ENCODE measurements at places on chromosomes 6 and 20.

DNA sequence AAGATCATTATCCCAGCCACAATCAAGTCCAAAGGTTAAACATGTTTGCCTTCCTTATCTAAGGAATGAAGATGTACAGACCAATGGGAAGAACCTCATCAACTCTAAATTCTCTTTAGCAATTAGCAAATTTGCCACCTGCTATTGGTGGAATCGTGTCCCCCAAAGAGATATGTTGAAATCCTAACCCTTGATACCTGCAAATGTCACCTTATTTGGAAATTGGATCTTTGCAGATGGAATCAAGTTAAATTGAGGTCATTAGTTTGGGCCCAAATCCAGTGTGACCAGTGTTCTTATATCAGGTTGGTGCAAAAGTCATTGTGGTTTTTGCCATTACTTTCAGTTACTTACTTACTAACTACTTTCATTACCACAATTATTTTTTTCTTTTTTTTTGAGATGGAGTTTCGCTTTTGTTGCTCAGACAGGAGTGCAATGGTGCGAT is 31.3 kb downstream of the KLHL31 start:
- peaks cover 27% of the 10 kb centered on the region for H3K27me3 ChIP-seq
- H3K36me3 ChIP-seq, result no peaks in the 10 kb centered on the region
- peaks cover 7% of the 10 kb centered on the region for H3K4me1 ChIP-seq
- no peak overlapping the region for H3K27ac ChIP-seq
- no peak for DNase-seq

GRCh38 chr6:140538926-140539325 is 1164.5 kb upstream of the CITED2 start:
- H3K27me3 ChIP-seq, result no peaks in the 10 kb centered on the region
- H3K4me1 ChIP-seq, result no peaks in the 10 kb centered on the region
- H3K4me3 ChIP-seq, result no peak overlapping the region
- no peak for DNase-seq
- H3K36me3 ChIP-seq, result no peaks in the 10 kb centered on the region
- no peak overlapping the region for H3K27ac ChIP-seq

- no peak for DNase-seq
- H3K4me1 ChIP-seq, result no peaks in the 10 kb centered on the region
- H3K27ac ChIP-seq, result no peak overlapping the region
- H3K4me3 ChIP-seq, result no peak overlapping the region
- H3K27me3 ChIP-seq, result no peaks in the 10 kb centered on the region
Measured at GRCh38 chr6:50990750-50991446, 172.2 kb downstream of the TFAP2B start.

GRCh38 chr6:25401711-25402110 is 122.5 kb downstream of the CARMIL1 start:
- no peak overlapping the region for H3K4me3 ChIP-seq
- peaks cover 5% of the 10 kb centered on the region for H3K4me1 ChIP-seq
- H3K36me3 ChIP-seq, result peaks cover 2% of the 10 kb centered on the region
- no peak for DNase-seq

GRCh38 chr6:138529478-138529877 is 30.2 kb upstream of the NHSL1 start:
- DNase-seq, result no peak
- no peaks in the 10 kb centered on the region for H3K36me3 ChIP-seq
- no peak overlapping the region for H3K4me3 ChIP-seq
- H3K27ac ChIP-seq, result no peak overlapping the region

DNA sequence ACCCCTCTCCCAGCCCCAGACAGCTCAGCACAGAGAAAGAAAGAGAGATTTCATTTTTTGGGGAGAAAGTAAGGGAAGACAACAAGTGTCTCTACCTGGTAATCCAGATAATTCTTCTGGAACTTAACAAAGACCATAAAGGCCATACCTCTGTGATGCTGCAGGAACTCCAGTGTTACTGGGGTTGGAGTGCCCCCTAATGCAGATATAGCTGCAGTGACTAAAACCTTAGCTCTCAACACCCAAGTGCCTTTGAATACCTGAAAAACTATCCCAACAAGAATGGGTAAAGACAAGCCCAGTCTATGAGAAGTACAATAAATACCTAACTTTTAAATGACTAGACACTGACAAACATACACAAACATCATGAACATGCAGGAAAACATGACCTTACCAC is 365.3 kb upstream of the PTCHD4 start:
- no peak overlapping the region for H3K27ac ChIP-seq
- H3K4me3 ChIP-seq, result no peak overlapping the region
- no peak for DNase-seq

DNA sequence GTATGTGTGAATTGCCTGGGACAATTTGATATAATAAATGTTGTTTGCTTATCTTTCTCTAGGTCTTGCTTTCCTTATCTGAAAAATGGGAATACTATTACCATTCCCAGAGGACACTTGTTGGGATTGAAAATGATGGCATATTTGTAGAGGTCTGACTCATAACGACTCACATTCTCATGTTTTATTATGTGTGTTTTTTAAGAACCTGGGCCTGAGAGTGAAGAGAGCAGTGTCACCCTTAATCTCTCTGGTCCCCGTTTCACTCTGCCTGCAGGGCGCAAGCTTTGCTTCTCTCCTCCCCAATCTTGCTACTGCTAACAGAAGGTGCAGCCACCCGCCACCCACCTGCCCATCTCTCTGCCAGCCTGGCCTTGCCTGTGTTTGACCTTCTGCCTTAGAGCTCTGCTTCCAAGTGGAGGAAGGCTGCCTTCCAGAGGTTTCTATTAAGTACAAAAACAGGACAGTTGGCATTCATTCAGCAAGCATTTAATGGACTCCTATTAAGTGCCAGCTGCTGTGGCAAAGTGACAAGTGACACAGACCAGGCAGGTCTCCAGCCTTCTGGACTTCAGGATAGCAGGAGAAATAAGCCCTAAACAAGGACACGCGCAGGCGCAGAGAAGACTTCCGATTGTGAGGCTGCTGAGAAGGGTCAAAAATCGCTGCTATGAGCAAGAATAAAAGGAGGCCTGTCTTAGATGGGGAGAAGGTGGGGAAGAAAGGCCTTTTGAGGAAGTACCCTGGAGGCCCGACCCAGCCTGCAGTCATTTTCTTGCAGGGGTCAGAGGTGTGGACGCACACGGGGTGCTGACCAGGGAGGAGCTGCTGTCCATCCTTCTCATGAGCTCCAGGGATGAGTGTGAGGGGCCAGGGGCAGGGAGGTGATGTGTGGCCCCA is 112.5 kb downstream of the JPH2 start:
- no peak overlapping the region for H3K4me3 ChIP-seq
- peaks cover 12% of the 10 kb centered on the region for H3K27me3 ChIP-seq
- DNase-seq, result no peak
- peak overlapping the region; percentile 86 for H3K27ac ChIP-seq

- no peak overlapping the region for H3K4me3 ChIP-seq
- no peak overlapping the region for H3K27ac ChIP-seq
- no peaks in the 10 kb centered on the region for H3K27me3 ChIP-seq
- peaks cover 6% of the 10 kb centered on the region for H3K36me3 ChIP-seq
- H3K4me1 ChIP-seq, result no peaks in the 10 kb centered on the region
Measured at GRCh38 chr6:111185954-111186353, 98.7 kb downstream of the SLC16A10 start.

DNA sequence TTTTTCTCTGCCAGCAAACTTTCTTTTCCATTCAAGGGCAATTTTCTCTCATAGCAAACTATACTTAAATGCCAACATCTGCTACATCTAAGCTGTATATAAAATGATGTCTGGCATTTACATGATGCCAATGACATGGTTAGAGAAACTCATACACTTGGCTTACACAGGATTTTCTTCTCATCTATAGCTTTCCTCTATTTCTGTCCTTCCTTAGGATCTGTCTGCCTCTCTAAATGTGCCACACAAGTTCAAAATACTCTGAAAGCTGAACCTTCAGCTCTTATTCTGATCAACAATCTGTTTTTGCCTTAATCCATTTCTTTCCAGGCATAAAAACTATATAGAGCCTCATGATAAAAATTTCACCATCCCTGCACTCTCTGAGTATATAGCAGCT is 290.9 kb upstream of the RNF217 start:
- DNase-seq, result no peak
- H3K27ac ChIP-seq, result no peak overlapping the region
- no peaks in the 10 kb centered on the region for H3K27me3 ChIP-seq
- H3K4me1 ChIP-seq, result no peaks in the 10 kb centered on the region
- no peaks in the 10 kb centered on the region for H3K36me3 ChIP-seq

GRCh38 chr6:81130969-81131368 is 621.5 kb downstream of the TENT5A start:
- DNase-seq, result no peak
- no peaks in the 10 kb centered on the region for H3K36me3 ChIP-seq
- H3K27me3 ChIP-seq, result no peaks in the 10 kb centered on the region
- H3K4me3 ChIP-seq, result no peak overlapping the region

DNA sequence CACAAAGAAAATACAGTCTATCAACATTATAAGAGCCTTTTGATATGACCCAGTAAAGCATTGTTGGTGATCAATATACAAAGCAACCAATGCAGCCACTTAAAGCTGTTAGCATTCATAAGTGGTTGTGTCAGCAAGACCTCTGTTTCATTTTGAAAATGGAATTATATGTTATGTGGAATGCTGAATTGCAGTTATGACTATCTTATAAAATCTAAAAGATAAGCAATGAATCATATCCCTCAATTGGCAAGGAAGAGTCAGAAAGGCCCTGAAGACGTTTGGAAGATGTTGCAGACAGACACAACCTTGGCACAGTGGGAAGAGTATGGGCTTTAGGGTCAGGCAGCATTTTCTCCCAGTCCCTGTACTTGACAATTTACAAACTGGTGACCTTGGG is 93.8 kb upstream of the RNF217 start:
- DNase-seq, result no peak
- peaks cover 12% of the 10 kb centered on the region for H3K27me3 ChIP-seq
- peaks cover 2% of the 10 kb centered on the region for H3K4me1 ChIP-seq
- no peak overlapping the region for H3K27ac ChIP-seq
- no peaks in the 10 kb centered on the region for H3K36me3 ChIP-seq

DNA sequence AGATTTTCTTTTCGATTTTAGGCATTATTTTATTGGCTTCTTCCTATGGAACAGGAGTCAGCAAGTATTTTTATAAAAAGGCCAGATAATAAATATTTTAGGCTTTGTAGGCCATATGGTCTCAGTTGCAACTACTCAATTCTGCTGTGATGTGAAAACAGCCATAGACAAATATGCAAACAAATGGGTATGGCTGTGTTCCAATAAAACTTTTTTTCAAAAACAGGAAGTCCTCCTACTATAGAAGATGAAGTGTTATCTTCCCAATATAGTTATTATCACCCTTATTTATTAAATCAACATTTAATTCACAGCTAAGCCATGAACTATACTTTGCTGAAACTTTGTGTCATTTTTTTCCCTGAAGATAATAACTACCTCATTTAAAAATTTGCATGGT is 57.2 kb downstream of the CHD6 start:
- H3K4me3 ChIP-seq, result no peak overlapping the region
- H3K27me3 ChIP-seq, result no peaks in the 10 kb centered on the region
- H3K4me1 ChIP-seq, result peaks cover 48% of the 10 kb centered on the region
- peaks cover 3% of the 10 kb centered on the region for H3K36me3 ChIP-seq
- DNase-seq, result no peak
- H3K27ac ChIP-seq, result peak overlapping the region; percentile 76

GRCh38 chr6:109082188-109082577 is 12.5 kb downstream of the SESN1 start:
- H3K27ac ChIP-seq, result no peak overlapping the region
- H3K36me3 ChIP-seq, result no peaks in the 10 kb centered on the region
- H3K4me1 ChIP-seq, result peaks cover under 1% of the 10 kb centered on the region
- no peak for DNase-seq
- H3K27me3 ChIP-seq, result no peaks in the 10 kb centered on the region
- H3K4me3 ChIP-seq, result no peak overlapping the region

GRCh38 chr20:46787991-46788762 is 78.7 kb downstream of the SLC2A10 start:
- peaks cover 28% of the 10 kb centered on the region for H3K27me3 ChIP-seq
- H3K27ac ChIP-seq, result no peak overlapping the region
- no peak for DNase-seq
- H3K36me3 ChIP-seq, result no peaks in the 10 kb centered on the region

GRCh38 chr20:23232219-23232581 is 118.4 kb upstream of the NXT1 start:
- no peak for DNase-seq
- no peaks in the 10 kb centered on the region for H3K4me1 ChIP-seq
- peaks cover 6% of the 10 kb centered on the region for H3K27me3 ChIP-seq
- peaks cover 2% of the 10 kb centered on the region for H3K36me3 ChIP-seq
- H3K4me3 ChIP-seq, result no peak overlapping the region

DNA sequence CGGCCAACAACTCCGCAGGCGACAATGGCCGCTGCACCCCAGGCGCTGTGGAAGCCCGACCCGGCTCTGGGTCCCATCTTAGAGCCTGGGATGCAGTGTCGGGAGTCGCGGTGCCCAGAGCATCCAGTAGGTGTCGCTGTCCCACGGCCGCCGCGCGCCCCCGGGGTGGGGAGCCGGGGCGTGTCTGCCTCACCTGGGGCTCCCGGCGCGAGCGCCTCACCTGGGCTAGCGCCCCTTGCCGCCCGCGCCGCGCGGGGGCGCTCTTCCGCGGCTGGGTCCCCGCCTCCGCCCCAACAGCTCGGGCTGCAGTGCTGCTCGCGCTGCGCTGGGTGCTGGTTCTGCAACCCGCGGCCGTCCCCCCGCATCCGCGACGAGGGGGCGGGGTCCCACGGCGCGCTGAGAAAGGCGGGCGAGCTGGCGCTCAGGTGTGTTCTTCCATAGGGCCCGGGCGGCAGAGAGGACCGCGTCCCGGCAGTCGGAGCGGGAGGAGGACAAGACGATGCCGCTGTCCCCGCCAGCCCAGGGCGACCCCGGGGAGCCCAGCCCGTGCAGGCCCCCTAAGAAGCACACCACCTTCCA is at the start of gene CRYBG1:
Gene CRYBG1 (plus strand): TSS at position 308 of the 579 bp plus-strand sequence. CDS start 192 bp downstream, at position 500.
- H3K4me3 ChIP-seq, result peak within 1 kb of the TSS; percentile 89
- peaks cover 8% of the 10 kb centered on the region for H3K4me1 ChIP-seq
- peaks cover 4% of the 10 kb centered on the region for H3K36me3 ChIP-seq
- peaks cover 35% of the 10 kb centered on the region for H3K27me3 ChIP-seq
- DNase-seq, result peak; percentile 75

- no peak for DNase-seq
- H3K4me1 ChIP-seq, result no peaks in the 10 kb centered on the region
- no peaks in the 10 kb centered on the region for H3K27me3 ChIP-seq
- no peaks in the 10 kb centered on the region for H3K36me3 ChIP-seq
Measured at GRCh38 chr6:69232496-69232895, 564.3 kb downstream of the LMBRD1 start.

GRCh38 chr20:38870733-38871559 is 55.3 kb upstream of the FAM83D start:
- peaks cover 59% of the 10 kb centered on the region for H3K4me1 ChIP-seq
- no peaks in the 10 kb centered on the region for H3K27me3 ChIP-seq
- no peak for DNase-seq

GRCh38 chr20:57238089-57238488 is 28.4 kb downstream of the BMP7 start:
- H3K36me3 ChIP-seq, result peaks cover 2% of the 10 kb centered on the region
- no peak overlapping the region for H3K27ac ChIP-seq
- DNase-seq, result no peak
- no peak overlapping the region for H3K4me3 ChIP-seq
- no peaks in the 10 kb centered on the region for H3K4me1 ChIP-seq

DNA sequence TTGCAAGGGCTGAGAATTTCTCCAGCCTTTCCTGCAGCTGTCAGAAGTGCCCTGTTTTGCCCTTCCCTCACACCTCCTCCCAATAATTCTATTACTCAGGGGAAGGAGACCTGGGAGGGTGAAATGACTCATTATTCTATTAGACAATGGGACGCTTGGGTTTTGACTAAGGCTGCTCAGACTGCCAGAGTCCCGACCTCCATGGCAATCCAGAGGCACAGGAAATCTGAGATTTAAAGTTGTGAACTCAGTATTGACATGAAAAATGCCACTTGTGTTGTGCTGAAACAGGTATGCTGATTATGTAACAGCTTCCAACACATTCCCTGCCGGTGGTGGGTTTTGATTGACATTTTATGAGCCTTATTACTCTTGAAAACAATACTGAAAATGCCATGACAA is 625.9 kb upstream of the FLRT3 start:
- no peaks in the 10 kb centered on the region for H3K36me3 ChIP-seq
- H3K4me1 ChIP-seq, result no peaks in the 10 kb centered on the region
- DNase-seq, result no peak
- no peak overlapping the region for H3K27ac ChIP-seq
- no peak overlapping the region for H3K4me3 ChIP-seq
- no peaks in the 10 kb centered on the region for H3K27me3 ChIP-seq

Data from T-helper 17 cell (primary cell).